ELR (cell line): ENCODE measurements at places on chromosomes 12 and 14.

DNA sequence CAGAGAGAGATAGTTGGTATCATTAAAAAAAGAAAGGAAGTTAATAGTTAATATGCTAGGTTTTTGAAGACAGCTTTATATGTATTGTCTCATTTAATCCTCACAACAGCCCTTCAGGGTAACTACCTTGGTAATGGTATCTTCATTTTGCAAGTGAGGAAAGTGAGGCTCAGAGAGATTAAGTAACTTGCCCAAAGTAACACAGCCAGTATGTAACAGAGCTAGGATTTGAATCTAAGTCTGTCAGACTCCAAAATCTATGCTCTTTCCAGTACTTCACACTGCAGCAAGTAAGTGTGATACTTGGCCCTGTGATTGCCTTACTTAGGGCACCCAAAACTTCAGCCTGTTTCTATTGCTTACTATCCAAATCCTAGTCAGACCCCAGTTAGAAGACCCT lies 7.0 kb downstream of the SRP54 start:
- DNase-seq = no peak

- DNase-seq = peak; percentile 49
Measured at GRCh38 chr12:66587912-66588311, 91.0 kb downstream of the GRIP1 start.

DNA sequence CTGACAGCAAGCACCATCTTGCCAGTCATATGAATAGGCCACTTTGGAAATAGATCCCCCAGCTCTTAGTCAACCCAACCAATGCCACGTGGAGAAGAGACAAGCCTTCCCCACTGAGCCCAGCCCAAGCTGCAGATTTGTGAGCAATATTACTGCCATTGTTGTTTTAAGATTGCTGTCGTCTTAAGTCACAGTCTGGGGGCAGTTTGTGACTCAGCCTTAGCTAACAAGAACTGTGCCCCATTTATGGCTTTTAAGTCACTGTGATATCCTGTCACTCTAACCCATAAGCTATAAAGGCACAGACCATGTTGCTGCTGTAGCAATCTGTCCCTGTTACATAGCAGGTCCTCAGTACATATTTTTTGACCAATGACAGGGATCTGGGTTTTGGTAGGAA lies 464.2 kb downstream of the MED13L start:
- no peak for DNase-seq

- DNase-seq = no peak
Measured at GRCh38 chr12:12939888-12940287, 12.1 kb downstream of the GPRC5D start.

DNA sequence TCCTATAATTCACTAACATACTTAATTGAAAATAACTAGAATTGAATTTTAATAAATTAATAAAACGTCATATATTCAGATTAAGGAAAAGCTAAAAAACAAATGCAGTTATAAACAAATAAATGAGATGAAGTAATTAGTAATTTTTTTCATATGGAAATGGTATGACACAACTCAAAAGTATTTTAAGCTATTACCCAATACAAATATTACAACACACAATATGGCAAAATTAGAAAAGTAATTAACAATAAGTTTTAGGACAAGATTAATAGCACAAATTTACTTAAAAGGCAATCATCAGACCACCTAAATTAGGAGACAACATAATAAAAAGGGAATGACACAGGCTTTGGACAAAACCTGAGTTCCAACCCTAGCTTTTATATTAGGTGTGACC lies 81.7 kb downstream of the EEA1 start:
- no peak for DNase-seq

- no peak for DNase-seq
Measured at GRCh38 chr14:72549854-72550253, 344.0 kb downstream of the DPF3 start.

GRCh38 chr14:69877492-69877891 lies 1.7 kb upstream of the SMOC1 start:
- peak; percentile 30 for DNase-seq

GRCh38 chr12:97063292-97063935 lies 156.4 kb downstream of the NEDD1 start:
- no peak for DNase-seq

- DNase-seq = no peak
Measured at GRCh38 chr12:113684908-113685782, 213.5 kb upstream of the LHX5 start.

DNA sequence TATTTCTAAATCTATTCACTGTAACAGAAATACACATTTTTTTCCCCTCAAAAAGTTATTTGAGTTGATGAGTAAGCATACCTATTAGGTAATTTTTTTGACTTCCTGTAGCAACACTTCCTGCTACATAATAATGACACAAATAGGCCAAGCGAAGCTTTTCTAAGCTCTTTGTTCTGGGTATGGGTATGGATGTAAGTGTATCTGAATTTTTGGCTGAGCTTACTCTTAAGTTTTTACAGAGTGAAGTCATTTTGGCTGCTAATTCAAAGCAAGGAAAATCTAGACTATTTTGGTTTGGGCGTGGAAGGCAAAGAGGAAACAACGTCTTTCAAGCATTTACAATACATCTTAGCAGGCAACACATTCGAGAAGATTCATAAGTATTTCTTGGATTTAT lies 1206.0 kb upstream of the FLRT2 start:
- peak; percentile 2 for DNase-seq

- DNase-seq = peak; percentile 31
Measured at GRCh38 chr14:22276913-22277816, 311.9 kb downstream of the DAD1 start.

DNA sequence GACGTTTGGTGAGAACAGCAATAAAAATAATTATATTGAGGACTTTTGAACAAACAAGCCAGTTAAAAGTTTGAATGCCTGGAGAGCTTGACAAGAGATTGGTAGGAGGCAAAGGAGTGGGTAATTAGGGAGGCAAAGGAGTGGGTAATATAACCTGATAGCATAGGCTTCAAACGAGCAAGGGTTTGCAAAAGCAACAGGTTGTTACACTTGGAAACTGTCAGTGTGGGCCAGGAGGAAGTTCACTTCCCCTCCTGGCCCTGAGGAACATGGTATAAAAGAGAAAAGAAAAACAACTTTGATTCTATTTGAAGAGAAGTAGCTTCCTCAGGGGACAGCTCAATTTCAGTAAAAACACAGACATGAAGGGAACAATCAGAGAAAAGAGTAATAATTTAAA lies 121.7 kb downstream of the CCER1 start:
- no peak for DNase-seq

GRCh38 chr14:35963209-35963608 lies 137.1 kb downstream of the BRMS1L start:
- DNase-seq = peak; percentile 27

- DNase-seq = no peak
Measured at GRCh38 chr12:51131745-51132521, 41.0 kb downstream of the TFCP2 start.

GRCh38 chr12:120247621-120248030 lies 17.9 kb downstream of the PXN start:
- peak; percentile 95 for DNase-seq

DNA sequence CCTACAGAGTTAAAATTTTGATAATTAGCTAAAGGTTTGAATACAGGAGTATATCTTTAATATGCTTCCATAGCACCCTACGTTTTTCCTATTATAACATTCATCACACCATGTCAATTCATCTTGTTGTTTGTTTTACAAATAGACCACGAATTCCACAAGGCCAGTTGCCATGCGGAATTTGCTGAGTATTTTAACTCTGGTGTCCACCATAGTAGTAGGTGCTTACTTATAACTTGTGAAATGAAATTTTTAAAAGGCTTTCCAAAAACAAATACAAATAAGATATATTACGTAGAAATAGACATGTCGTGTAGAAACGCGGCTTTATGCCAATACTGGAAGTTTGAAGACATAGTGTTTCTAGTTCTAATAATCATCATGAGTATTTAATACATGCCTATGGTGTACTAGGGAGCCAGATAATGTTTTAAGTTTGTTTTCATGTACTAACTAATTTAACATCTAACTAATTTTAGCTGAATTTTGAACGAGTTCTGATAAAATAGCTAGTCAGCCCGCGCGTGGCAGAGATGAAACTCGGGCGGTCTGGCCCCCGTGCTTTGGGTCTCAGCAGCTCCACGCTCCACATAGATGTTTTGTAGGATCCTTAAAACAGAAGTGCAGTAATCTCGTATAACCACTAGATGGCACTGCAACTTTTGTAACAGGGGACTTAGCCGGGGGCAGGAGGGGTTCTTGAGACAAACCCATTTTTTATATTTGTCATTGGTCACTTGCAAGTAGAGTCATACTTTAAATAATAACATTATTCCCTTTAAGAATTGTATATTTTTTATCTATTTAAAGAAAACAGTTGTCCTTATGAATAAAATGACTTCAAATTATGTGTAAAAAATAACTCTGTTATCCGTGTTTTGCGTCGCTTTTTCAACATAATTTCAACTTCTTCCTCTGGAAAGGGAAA lies 10.2 kb downstream of the CD69 start:
- peak; percentile 87 for DNase-seq

DNA sequence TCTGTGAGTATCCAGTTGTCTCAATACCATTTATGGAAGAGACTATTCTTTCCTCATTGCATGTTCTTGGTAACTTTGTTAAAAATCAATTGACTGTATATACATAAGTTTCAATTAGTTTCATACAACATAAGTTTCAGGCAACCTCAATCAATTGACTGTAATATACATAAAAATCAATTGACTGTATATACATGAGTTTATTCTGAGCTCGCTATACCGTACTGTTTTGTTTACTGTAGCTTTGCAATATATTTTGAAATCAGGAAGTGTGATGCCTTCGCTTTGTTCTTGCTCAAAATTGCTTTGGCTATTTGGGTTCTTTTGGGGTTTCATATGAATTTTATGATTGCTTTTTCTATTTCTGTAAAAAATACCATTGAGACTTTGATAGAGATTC lies 392.0 kb downstream of the BTG1 start:
- no peak for DNase-seq

DNA sequence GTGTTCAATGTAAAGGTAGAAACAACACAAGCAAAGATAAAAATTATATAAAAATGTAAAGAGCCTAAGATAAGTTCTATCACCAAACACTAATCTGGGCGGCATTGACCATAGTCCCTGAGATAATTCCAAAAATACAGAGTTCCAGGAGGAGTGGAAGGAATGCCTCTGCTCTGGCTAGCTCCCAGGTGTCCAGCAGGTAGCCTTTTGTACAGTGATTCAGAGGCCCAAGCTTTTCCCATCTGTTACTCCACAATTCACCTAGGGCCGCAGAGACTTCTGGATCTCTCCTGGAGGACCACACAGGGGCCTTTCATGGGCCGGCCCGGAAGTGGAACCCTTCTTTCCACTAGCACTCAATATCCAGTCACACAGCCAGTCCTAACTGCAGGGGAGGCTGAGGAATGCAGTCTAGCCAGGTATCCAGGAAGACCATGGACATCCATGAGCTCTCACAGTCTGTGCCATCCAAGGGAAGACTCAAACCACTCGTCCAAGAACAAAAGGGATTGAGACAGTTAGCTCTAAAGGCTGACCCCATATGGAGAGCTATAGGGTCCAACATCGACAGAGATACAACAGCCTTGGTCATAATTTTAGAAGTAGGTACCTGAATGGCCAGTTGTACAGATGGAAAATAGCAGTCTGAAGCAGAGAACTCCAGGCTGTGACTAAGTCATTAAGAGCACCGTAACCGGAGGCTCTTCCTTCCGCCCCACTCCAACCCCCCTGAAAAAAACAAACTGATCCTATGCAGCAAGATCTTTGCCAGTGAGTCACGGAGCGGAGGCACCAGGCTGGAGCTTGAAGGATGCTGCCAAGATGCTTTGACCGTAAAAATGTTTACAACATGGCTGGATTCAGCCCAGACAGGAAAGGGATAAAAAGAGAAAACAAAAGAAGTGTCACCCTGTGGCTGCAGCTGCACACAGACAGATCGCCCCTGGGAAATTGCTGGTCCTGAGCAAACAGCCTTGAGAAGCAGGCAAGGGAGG lies 204.8 kb downstream of the NUAK1 start:
- peak; percentile 98 for DNase-seq

DNA sequence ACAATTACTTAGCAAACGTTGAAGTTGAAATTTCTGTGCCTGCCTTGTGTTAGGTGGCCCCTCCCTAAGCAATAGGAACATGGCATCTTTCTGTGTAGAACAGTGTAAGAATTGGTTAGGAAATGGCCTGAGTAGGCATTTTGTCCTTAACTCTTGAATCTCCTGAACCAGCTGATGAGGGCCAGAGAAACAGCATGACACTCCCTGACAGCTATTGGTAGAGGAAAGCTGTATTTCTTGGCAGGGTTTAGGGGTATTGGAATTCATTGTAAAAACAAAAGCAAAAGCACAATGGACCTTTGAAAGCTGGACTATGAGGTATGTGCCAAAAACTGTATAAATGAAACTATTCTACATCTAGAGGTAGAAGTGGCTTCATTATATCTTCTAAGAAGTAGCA lies 40.6 kb upstream of the LRTM2 start:
- no peak for DNase-seq

DNA sequence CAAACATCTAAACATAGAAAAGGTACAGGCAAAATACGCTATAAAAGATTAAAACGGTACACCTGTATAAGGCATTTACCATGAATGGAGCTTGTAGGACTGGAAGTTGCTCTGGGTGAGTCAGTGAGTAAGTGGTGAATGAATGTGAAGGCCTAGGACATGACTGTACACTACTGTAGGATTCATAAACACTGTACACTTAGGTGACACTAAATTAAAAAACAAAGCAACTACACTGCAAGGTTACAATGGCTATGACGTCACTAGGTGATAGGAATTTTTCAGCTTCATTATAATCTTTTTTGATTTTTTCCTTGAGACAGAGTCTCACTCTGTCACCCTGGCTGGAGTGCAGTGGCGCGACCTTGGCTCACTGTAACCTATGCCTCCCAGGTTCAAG lies 269.2 kb downstream of the KSR2 start:
- DNase-seq = peak; percentile 11
